ENCODE measurements at places on chromosomes 6 and 20. TPM values are rescaled to one million over a fixed set of nuclear protein-coding genes. Genes with fewer than 3 reads are reported as not detected.

DNA sequence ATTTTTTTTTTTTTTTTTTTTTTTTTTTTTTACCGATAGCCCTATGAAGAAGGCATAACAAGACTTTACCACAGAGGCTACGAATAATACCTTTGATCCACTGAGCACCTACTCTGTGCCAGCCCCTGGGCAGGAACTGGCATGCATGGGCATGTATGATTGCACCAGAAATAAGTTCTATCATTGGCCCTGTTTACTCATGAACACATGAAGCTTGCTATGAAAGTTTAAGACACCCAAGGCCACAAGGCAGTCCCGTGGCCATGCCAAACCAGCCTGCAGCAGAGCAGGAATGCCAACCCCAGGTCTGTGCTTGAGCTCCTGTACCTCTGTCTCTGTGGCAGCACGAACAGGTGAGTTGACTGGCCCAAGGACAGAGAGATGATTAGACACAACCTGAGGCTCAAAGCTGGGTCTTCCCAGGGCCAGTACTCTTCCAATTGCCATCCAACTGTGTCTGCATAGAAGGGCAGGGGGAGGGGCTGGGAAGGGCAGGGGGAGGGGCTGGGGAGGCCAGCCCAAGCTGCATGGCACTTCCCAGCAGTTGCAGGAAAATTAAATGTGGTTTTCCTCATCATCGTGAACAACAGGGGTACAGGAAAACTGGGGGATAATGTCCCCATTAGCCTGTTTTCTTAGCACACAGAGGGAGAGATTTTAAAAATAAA, 63.5 kb downstream of the LRFN2 start:
- H3K27me3 ChIP-seq: no peaks in the 10 kb centered on the region
- no peak overlapping the region for H3K4me3 ChIP-seq
- no peaks in the 10 kb centered on the region for H3K4me1 ChIP-seq

ARMC2 gene
- total RNA-seq: 2.7 TPM

DNA sequence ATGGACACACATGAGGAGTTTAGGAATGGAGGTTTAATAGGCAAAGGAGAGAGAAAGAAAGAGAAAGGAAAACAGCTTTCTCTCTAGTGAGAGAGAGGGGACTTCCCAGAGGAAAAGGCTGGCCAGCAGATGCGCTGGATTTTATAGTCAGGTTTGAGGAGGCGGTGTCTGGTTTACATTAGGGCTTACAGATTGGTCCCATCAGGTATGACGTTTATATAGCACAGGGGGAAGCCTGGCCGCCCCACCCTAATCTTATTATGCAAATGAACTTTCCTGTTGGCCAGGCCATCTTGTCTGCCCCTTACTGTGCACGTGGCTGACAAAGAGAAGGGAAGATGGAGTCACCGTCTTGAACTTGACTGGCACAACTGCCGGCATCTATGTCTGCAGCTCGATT, 86.6 kb upstream of the QKI start:
- H3K27me3 ChIP-seq: no peaks in the 10 kb centered on the region
- no peaks in the 10 kb centered on the region for H3K36me3 ChIP-seq
- DNase-seq: no peak
- no peak overlapping the region for H3K27ac ChIP-seq
- H3K4me3 ChIP-seq: no peak overlapping the region

GRCh38 chr6:25302677-25303128, 23.5 kb downstream of the CARMIL1 start:
- peak overlapping the region; percentile 33 for H3K27ac ChIP-seq
- DNase-seq: peak; percentile 71
- no peak overlapping the region for H3K4me3 ChIP-seq
- H3K27me3 ChIP-seq: no peaks in the 10 kb centered on the region
- H3K36me3 ChIP-seq: no peaks in the 10 kb centered on the region
- peaks cover 11% of the 10 kb centered on the region for H3K4me1 ChIP-seq

DNA sequence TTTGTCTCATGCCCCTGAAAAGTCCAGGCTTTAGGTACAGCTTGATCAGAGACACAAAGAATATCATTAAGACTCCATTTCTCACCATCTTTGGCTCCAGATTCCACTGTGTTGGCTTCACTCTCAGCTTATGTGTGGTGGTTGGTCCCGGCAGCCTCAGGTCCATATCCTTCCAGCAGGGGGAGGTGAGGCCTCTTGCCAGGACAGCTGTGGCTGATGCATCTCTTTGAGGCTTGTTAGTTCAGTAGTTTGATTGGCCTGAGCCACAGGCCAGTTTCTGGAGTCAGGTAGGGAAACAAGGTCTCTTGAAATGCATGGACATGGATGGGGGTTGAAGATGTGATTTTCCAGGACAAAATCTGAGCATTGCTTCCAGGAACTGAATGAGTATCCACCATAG, 62.4 kb downstream of the JAG1 start:
- H3K27me3 ChIP-seq: no peaks in the 10 kb centered on the region
- peaks cover 25% of the 10 kb centered on the region for H3K4me1 ChIP-seq
- DNase-seq: peak; percentile 55
- H3K4me3 ChIP-seq: no peak overlapping the region
- H3K36me3 ChIP-seq: no peaks in the 10 kb centered on the region
- H3K27ac ChIP-seq: peak overlapping the region; percentile 12

KHDC3L gene
- total RNA-seq: not detected

GRCh38 chr20:52035977-52036376, 155.6 kb downstream of the ZFP64 start:
- no peaks in the 10 kb centered on the region for H3K27me3 ChIP-seq
- no peak overlapping the region for H3K27ac ChIP-seq
- no peaks in the 10 kb centered on the region for H3K36me3 ChIP-seq
- DNase-seq: no peak

- no peaks in the 10 kb centered on the region for H3K27me3 ChIP-seq
- DNase-seq: no peak
- H3K4me1 ChIP-seq: no peaks in the 10 kb centered on the region
- H3K27ac ChIP-seq: no peak overlapping the region
- H3K36me3 ChIP-seq: peaks cover 10% of the 10 kb centered on the region
Measured at GRCh38 chr6:137193256-137194070, 20.0 kb upstream of the IL22RA2 start.

- H3K36me3 ChIP-seq: no peaks in the 10 kb centered on the region
- no peak overlapping the region for H3K4me3 ChIP-seq
- no peak overlapping the region for H3K27ac ChIP-seq
- DNase-seq: no peak
- H3K4me1 ChIP-seq: peaks cover 15% of the 10 kb centered on the region
- no peaks in the 10 kb centered on the region for H3K27me3 ChIP-seq
Measured at GRCh38 chr20:50446351-50447101, 63.7 kb upstream of the PTPN1 start.

SLCO4A1 gene
- under 0.01 TPM for total RNA-seq

DNA sequence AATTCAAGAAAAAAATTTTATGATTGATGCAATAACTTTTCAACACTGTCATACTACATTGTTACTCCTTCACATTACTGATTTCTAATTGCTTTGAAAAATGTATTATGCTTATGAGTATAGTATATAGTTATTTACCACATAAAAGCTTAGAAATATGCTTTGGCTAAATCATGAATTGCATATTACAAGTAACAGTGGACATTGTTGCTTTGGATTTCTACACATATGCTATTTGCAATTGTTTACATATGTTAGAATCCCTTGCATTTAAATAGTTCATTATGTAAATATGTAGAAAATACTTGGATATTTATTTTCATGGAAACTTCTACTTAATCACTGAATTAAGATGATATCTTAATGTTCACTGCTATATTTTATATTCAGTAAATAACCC, 577.5 kb downstream of the QKI start:
- H3K4me3 ChIP-seq: no peak overlapping the region
- no peak overlapping the region for H3K27ac ChIP-seq
- no peaks in the 10 kb centered on the region for H3K27me3 ChIP-seq
- H3K4me1 ChIP-seq: no peaks in the 10 kb centered on the region
- DNase-seq: no peak

DNA sequence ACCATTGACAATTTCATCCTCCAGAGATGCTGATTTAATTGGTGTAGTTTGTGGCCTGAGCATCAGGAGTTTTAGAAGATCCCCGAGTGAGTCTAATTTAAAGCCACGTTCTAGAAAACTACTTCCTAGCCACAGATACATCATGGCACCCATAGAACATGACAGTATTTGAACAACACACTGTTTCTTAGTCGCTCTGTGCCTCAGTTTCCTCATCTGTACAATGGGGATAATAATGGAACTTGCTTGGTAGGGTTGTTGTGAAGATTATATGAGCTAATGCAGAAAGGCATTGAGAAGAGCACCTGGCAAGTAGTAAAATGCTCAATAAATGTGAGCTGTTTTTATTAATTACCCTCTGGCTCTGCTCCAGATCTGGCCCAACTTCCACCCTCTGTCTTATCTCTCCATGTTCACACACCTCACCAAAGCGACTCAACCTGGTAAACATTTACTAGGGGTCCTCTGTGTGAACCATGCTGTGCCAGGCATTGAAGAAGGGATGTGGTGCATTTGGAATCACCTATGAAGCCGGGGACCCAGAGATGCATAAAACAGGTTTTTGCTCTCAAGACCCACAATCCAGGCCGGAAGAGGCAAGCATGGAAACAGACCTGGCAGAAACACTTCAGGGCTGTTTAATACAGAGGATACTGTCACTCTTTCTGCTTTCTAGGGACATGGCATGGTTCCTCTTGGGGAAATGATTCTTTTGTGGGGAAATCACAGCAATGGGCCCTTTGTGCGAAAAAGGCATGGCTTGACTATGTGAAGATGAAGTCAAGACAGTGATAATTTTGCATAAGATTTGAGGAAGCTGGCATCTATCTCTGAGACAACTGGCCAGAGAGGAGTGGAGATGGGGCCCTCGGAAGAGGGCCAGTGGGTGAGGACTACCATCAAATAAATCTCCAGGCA, 16.2 kb upstream of the MRPS18A start:
- no peak for DNase-seq
- no peak overlapping the region for H3K4me3 ChIP-seq
- no peaks in the 10 kb centered on the region for H3K27me3 ChIP-seq
- H3K27ac ChIP-seq: no peak overlapping the region
- no peaks in the 10 kb centered on the region for H3K36me3 ChIP-seq

DNA sequence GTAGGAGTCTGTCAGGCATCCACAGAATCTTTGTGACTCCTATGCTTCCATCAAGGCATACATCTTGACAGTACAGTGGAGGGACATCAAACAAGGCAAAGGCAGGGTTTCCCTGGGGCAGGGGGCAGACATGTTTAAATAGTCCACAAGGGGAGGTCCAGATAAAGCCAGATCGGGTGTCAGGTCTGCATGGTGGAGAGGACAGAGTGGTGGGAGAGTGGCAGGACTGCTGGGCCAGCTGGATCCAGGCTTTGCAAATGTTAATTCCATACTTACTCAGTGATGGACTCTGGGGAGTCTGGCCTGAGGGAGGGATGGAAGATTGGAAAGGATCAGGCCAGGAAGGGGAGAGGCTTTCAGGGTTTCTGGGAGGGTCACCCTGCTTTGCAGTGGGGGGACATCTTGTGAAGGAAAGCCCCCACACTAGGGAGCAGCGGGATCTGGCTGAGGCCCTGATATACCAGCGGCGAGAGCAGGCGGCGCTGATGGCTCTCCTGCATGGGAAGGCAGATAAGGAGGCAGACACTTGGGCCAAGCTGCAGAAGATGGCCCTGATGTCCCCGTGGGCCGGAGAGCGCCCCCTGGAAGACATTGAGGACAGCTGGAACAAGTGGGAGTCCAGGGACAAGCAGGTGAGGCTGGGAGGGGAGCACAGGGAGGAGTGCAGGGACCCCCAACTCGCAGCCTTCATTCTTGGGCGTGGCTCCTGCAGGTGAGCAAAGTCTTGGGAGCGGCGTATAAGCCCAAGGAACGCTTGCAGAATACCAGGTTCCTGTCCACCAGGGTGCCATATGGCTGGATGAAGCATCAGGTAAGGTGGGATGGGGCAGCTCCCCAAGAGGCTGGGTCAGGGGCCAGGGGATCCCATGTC, 44.6 kb downstream of the SUN5 start:
- no peak overlapping the region for H3K4me3 ChIP-seq
- H3K27ac ChIP-seq: no peak overlapping the region
- no peak for DNase-seq
- H3K36me3 ChIP-seq: no peaks in the 10 kb centered on the region

Data from osteoblast (primary cell).